ENCODE measurements at places on chromosomes 11 and 22.

- no peak for DNase-seq
Observed at GRCh38 chr11:130301002-130301401, 13.7 kb downstream of the ZBTB44 start.

DNA sequence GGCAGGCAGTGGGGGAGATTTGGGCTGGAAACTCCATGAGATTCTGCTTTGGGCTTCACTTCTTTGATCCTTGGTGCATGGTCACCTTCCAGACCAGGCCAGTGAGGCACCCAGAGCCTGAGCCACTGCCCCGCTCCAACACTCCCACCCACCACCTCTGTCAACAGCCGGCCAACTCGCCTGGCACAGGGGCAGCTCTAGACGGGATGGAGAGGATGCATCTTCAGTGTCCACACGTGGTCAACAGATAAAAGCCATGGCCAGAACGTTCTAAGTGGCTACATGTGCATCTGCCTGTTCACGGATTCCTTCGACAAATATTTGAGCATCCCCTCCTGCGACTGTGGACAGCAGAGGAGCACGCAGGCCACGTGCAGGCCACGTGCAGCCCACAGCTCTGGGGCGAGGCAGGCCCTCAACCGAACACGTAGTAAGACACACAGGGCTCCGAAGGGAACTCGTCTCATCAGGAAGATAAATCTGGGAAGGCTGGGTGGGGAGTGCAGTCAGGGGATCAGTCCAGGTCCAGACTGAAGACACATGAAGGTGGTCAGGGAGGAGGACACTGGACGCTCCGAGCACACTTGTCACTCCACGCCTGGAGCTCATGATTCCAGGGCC is 1.2 kb downstream of the LRRC56 start:
- DNase-seq = no peak

DNA sequence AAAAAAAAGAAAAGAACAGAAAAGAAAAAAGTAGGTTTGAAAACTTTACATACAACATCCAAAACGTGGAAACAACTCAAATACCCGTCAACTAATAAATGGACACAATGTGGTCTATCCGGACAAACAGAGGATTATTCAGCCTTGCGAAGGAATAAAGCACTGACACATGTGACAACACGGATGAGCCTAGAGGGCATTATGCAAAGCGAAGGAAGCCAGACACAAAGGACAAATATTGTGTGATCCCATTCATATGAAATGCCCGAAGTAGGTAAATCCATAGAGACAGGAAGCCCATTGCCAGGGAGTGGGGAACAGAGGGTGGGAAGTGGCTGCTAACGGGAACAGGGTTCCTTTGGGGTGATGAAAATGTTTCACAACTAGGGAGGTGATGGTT is 11.8 kb downstream of the RFPL1 start:
- no peak for DNase-seq

- DNase-seq = no peak
Observed at GRCh38 chr22:49997251-49997599, 15.3 kb downstream of the IL17REL start.

- DNase-seq = no peak
Observed at GRCh38 chr11:86954269-86955110, 705 bp downstream of the FZD4 start.

- no peak for DNase-seq
Observed at GRCh38 chr11:62438641-62439040, 19.8 kb downstream of the SCGB1A1 start.

DNA sequence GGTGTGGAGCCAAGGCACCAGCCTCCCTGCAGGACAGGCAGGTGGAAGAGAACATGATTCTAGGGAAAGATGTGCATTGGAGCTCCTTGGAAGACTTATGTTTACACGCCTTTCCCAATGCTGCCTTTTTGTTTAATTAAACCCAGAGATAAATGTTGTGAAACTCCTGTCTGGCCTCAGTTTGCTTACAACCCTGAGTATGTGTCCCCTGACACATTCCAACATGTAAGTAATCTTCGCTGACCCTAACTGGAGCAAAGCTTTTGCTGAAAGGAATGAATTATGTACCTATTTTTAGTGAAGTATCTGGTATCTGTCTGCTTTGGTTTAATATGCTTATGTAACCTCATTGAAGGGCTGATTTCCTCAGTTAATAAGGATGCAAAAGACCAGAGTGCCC is 56.7 kb downstream of the APIP start:
- no peak for DNase-seq

DNA sequence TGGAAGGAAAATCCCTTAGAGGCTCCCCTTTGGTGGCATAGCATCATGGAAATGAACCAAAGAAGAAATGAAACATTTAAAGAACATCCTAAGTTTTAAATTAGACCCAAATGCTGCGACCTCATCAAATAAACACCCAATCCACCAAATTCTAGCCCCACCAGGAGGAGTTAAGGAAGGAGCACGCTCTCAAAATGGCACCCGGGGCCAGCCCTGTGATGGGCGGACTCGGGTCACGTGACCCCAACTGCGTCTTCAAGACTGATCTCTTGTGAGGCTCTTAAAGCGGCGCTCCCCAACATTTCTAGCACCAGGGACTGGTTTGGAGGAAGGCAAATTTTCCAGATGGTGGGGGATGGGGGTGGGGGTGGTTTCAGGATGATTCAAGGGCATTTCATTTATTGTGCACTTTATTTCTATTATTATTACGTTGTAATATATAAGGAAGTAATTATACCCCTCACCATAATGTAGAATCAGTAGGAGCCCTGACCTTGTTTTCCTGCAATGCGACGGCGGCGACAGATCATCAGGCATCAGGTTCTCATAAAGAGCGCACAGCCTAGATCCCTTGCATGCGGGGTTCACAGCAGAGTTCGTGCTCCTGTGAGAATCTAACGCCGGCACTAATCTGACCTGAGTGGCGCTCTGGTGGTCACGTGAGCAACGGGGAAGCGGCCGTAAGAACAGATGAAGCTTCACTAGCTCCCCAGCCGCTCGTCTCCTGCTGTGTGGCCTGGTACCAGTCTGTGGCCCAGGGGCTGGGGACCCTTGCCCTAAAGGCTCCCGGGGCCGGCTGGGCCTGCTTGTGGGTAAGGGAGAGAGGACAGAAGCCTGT is 90.6 kb upstream of the SLC22A12 start:
- no peak for DNase-seq

DNA sequence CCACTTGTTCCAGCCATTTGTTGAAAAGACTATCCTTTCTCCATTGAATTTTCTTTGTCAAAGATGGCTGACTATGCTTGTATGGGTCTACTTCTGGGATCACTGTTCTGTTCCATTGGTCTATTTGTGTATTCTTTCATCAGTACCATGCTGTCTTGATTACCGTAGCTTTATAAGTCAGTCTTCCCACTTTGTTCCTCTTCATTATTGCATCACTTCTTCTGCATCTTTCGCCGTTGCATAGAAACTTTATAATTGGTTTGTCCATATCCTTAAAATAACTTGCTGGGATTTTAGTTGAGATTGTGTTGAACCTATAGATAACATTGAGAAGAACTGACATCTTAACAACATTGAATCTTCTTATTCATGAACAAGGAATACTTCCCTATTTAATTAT is 598.8 kb downstream of the TBC1D22A start:
- DNase-seq = no peak

GRCh38 chr11:93537767-93538261 is 5.4 kb downstream of the SMCO4 start:
- DNase-seq = no peak

DNA sequence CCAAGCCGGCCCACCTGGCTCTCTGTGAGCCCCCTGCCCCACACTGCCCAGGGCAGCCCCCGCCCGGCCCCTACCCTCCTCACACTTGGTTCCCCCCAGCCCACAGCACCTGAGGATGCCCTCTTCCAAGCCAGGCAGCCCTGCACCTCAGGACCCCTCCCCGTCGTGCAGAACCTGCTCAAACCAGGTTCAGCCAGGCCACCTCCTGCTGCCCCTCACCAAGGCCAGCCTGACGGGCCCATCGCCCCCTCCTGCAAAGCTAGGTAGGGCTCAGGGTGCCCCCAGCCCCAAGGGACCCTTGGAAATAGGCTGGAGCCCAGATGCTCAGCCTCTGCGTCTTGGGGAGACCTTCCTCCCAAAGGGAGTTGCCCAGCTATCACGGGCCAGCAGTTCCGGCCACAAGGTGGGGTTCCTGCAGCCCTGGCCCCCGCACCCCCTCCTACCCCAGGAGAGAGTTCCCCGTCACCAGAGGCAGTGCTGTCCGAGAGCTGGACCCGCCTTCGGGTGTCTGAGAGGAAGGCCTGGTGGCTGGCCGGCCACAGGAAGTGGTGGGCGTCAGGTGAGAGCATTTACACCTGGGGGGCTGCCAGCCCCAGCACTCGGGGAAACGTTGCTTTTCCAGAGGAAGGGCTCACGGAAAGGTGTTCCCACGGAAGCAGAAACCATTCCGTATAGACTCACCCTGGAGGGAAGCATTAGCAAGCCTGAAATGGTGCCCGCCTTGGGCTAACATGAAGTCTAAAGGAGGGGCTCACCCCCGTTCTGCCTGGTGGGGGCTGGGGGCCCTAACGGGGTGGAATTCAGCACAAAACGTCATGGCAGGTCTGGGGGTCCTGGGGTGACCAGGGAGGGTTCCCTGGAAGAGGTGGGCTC is 3.2 kb upstream of the SYT8 start:
- no peak for DNase-seq

DNA sequence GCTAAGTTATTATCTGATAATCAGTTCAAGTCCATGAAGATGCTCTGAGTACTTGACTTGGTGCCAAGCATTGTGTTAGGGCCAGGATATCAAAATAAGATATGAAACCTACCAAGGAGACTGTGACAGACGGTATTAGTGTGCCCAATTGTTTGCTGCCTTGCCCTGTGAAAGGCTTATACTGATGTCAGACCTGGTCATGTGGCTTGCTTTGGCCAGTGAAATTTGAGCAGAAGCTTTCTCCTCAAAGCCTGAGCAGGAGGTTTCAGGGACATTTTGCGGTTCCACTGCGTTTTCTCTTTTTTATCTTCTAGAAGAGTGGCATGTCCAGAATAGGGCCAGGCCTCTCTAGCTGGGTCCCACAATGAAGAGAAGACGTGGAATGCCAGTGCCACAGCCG is 15.8 kb upstream of the PKNOX2 start:
- DNase-seq = no peak

- no peak for DNase-seq
Observed at GRCh38 chr11:2911785-2912391, 17.3 kb downstream of the PHLDA2 start.

- no peak for DNase-seq
Observed at GRCh38 chr11:108220721-108221336, 1.6 kb downstream of the NPAT start.

- DNase-seq = no peak
Observed at GRCh38 chr11:45886816-45887520, 1.5 kb downstream of the MAPK8IP1 start.

DNA sequence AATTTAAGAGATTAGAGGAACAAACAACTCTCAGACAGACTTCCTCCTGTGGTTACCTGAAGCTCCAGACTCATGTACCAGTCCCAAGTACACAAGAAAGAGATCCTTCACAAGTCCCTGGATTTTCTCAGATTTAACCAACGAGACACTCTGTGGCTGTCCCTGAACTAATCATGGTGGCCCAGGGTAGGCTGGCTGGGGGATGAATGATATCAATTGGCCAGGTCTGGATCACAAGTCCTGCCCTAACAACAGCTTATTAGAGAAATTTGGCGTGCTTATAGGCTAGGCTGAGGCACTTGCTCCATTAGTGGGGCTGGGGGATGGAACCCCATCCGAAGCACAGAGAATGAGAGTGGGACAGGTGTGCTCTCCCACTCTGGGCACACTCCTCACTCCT is 22.1 kb downstream of the HEPHL1 start:
- no peak for DNase-seq

- no peak for DNase-seq
Observed at GRCh38 chr11:55967914-55968313, 1.8 kb downstream of the OR10AG1 start.

GRCh38 chr11:73164803-73165540 is 22.9 kb upstream of the FCHSD2 start:
- DNase-seq = no peak

DNA sequence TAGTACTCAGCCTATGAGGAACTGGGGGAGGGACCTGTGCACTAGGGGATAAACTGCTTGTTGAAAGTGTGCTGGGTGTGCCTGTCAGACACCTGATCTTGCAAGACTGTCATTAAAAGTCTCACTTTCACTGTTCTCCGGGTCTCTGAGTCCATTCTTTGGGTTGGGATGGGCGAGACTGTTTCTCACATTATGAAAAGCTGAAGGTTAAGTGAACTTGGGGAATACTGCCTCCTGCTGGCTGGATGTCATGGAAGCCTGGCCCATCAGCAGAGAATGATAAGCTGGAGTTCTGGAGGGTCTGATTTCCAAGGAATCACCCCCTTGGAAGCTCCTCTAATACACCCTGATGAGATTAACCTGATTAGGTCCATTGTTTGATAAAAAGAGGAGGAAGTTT is 9.0 kb upstream of the VPREB1 start:
- peak; percentile 44 for DNase-seq

DNA sequence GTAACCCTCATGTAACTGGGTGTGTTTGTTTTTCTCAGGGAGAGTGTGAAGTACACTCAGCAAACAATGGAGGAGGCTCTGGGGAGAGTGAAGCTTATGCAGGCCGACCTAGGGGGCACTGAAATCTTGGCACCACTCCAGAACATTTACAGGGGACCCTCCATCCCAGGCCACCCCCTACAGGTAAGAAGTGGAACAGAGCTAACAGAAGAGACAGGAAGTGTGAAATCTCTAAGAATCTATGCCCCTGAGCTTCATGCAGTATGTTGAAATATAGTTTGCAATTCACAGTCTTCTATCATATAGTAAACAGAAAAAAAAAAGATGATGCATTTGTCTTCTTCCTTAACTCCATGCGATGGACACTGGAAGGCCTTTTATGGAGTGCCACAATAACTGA is 8.4 kb downstream of the VWA5A start:
- no peak for DNase-seq

DNA sequence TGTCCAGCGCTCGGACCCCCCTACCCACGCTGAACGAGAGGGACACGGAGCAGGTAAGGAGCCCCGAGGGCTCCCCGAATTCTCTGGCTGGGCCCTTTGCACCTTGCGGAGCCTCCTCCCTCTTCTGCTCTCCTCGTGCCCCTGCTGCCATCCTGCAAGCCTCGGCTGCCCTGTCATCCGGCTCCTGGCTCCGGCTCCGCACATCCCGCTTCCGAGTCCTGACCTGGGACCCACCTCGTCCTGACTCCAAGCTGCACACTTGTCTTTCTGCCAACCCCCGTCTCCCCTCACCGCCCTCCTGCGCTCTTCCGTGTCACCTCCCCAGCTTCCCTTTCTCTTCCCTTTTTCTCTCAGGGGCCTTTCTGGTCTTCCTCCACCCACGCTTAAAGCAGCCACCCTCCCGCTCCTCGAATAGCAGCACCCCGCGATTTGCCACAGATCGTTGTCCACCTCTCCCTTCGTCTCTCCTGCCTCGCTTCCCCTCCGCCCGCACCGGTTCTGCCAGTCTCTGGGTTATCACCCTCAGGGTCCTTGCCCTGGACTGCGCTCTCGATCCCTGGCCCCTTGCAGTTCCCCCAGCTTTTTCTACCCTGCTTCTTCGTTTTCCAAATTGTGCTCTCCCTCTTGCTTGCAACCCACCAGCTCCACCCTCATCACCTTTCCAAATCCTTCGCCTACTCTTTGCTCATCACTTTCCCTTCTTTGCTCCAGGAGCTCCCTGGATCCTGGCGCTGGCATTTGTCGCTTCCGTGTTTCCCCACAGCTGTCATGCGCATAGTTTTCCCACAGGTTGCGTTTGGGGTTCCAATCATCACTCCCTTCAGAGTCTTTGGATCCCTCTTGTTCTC is 822 bp downstream of the MARK2 start:
- DNase-seq = no peak

- no peak for DNase-seq
Observed at GRCh38 chr11:125188021-125188420, 23.5 kb downstream of the PKNOX2 start.
